ENCODE measurements at places on chromosomes 6 and 20. TPM values are rescaled to one million over a fixed set of nuclear protein-coding genes. Genes with fewer than 3 reads are reported as not detected.

The ZBTB24 gene
- total RNA-seq = 6.7 TPM

The SLC35D3 gene
- total RNA-seq = 0.28 TPM

The TRIM40 gene
- total RNA-seq = 0.30 TPM

The MEI4 gene
- not detected for total RNA-seq

The PI3 gene
- total RNA-seq = not detected

The TRERF1 gene
- 34.6 TPM for total RNA-seq

The SLA2 gene
- 116 TPM for total RNA-seq

The PNLDC1 gene
- not detected for total RNA-seq

The FAM217A gene
- total RNA-seq = not detected

The CLVS2 gene
- not detected for total RNA-seq

The UQCC2 gene
- 19.6 TPM for total RNA-seq

The SNPH gene
- total RNA-seq = 3.1 TPM

The ARMC2 gene
- total RNA-seq = 9.4 TPM

The KIF13A gene
- 15.0 TPM for total RNA-seq

The CALHM5 gene
- not detected for total RNA-seq

The TRIM31 gene
- total RNA-seq = not detected

The OVOL2 gene
- total RNA-seq = not detected

The GRM1 gene
- not detected for total RNA-seq

The CRISP1 gene
- total RNA-seq = not detected

The PLCB1 gene
- 66.2 TPM for total RNA-seq

The ADGRF1 gene
- total RNA-seq = not detected
